T-helper 17 cell (primary cell): ENCODE measurements at places on chromosomes 4 and X.

- no peak for DNase-seq
These were observed 108.1 kb upstream of the SPRY1 start for GRCh38 chr4:123288309-123289025.

- no peak for DNase-seq
These were observed 187.6 kb downstream of the CBR4 start for GRCh38 chr4:168822481-168822880.

- DNase-seq: no peak
These were observed 335.2 kb downstream of the PCDH10 start for GRCh38 chr4:133484287-133484686.

DNA sequence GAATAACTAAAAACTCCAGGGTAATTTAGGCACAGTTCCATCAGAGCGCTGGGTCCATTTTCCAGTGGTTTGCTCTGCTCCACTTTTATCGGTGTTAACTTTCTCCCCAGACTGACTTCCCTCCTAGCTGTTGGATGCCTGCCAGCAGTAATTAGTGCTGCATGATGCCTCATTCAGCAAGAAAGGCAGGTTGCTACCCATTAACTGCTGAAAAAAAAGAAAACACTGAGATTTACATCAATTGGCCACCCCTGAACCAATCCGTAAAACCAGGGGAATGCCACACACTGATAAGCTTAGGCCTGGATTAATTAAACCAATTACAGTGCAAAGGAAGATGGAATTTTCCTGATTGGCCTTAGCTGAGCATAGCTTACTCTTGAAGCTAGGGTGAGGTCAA, 182.4 kb upstream of the CXXC4 start:
- DNase-seq: no peak

DNA sequence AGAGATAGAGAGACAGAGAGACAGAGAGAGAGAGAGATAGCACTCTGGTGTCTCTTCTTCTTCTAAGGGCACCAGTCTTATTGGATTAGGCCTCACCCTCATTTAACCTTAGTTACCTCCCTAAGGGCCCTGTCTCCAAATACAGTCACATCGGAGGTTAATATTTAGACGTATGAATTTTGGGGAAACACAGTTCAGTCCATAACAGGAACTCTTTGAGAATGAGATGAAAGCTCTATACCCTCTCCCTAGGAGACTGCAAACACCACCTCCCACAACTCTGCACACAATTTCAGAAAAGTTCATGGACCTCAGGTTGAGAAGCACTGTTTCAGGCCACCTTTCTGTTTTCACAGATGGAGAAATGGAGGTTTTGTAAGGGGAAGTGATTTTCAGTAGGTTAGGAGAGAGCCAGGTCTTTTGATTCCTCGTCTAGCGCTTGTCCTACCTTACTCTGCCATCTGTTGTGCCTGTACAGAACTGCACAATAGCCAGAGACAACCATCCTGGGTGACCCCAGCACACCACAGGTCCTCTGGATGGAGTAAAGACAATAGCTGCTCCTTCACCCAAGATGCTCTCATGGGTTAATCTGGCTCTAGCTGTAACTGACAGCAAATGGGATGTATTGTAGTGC, 16.9 kb upstream of the LOC101059915 start:
- DNase-seq: no peak

GRCh38 chrX:25059273-25059672, 43.5 kb upstream of the ARX start:
- DNase-seq: no peak

DNA sequence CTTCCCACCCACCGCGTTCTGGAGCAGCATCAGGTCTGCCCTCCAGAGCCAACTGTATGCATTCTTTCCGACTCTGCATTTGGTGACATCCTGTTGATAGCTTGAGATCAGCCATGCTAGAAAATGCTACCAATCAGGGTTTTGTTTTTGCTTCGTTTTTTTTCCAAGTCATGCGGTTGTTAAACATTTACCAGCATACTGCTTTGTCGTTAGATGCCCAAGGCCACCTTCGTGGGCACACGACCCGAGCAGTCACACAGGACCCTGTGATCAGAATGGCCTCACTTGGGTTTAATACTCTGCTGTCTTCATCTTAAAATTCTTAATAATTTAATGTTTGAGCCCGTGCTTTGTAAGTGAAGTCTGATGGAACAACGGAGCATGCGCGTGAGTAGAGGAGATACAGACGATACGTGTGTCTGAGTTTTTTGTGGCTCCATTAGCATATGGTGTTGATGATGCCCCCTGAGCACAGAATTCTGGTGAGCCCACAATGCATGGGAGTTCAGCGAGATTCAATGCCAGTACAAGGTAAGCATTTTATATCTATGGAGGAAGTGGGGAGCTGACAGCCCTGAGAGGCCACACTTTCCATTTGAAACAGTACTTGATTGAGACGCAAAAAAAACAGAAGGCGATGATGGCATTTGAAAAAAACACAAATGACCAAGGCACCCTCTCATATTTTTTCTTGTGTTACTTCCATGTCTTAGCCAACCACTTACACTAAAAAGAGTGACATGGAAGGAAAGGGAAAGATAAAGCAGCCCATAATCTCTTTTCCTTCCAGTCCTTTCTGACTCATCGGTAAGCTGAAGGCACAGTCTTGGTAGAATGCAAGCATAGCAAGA, 323.6 kb downstream of the BCOR start:
- no peak for DNase-seq

- no peak for DNase-seq
These were observed 844.9 kb upstream of the SLIT2 start for GRCh38 chr4:19406789-19407188.

- no peak for DNase-seq
These were observed 409.0 kb downstream of the BCOR start for GRCh38 chrX:39688576-39689375.

DNA sequence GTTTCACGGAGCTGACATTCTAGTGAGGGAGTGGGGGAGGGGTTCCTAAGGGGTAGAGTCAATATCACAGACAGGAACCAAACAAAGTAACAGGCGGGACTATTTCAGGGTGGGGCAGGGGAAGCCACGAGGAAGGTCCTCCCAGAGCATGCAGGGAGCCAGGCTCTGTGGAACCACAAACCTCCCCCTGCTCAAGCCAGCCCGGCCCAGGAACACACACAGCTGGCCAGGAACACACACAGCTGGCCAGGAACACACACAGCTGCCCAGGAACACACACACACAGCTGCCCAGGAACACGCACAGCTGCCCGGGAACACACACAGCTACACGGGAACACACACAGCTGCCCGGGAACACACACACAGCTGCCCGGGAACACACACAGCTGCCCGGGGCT, 24.8 kb downstream of the EVC2 start:
- no peak for DNase-seq
